ENCODE measurements at places on chromosomes 6 and 20.
A peak's percentile ranks its signal among the peaks of the same experiment; 100 is the strongest.

- DNase-seq = no peak
Observed at GRCh38 chr20:47235111-47235510, 121.4 kb downstream of the ZMYND8 start.

GRCh38 chr20:23461180-23461579, 8.5 kb upstream of the CST11 start:
- no peak for DNase-seq

DNA sequence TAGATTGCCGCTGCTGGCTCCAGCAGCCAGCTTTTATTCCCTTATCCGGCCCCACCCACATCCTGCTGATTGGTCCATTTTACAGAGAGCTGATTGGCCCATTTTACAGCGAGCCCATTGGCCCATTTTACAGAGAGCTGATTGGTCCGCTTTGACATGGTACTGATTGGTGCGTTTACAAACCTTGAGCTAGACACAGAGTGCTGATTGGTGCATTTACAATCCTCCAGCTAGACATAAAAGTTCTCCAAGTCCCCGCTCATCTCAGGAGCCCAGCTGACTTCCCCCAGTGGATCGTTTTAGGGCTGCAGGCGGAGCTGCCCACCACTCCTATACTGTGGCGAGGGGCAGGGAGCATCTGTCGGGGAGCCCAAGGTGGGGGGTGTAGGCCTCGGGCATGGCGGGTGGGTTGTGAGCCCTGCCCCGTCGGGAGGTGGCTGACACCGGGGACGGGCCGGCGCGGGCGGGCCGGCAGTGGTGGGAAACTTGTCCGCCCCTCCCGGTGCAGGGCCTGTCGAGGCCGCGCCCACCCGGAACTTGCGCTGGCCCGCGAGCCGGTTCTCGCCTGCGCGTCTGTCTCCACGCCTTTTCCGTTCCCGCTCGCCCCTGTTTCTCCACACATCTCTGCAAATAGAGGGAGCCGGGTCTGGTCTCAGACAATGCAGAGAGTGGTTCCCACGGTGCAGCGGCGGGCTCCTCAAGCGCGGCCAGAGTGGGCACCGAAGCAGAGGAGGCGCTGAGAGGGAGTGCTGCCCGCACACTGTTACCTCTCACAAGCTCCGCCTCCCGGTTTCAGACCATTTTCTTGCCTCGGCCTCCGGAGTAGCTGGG, 86.1 kb upstream of the STMND1 start:
- no peak for DNase-seq

DNA sequence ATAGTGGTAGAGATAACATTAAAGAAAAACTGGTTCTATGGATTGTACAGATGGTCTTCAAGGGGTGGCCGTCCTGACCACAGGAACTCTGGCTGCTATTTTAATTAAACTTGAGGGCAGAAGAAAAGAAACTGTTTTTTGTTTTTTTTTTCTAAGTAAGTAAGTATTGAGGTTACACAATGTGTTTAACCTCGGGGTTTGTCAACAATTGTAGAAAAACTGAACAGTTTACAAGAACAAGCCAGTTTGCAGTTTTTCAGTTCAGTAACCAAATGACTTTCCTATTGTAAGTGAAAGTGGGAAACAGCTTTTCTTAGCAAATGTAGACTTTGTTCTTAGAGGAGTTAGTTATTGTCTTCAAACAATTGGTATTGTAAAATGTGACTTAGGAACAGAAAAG, 77.0 kb downstream of the PLCB1 start:
- no peak for DNase-seq

GRCh38 chr6:125307964-125308615, 6.3 kb upstream of the HDDC2 start:
- DNase-seq = no peak

- DNase-seq = no peak
Observed at GRCh38 chr20:24867556-24867955, 81.5 kb upstream of the CST7 start.

DNA sequence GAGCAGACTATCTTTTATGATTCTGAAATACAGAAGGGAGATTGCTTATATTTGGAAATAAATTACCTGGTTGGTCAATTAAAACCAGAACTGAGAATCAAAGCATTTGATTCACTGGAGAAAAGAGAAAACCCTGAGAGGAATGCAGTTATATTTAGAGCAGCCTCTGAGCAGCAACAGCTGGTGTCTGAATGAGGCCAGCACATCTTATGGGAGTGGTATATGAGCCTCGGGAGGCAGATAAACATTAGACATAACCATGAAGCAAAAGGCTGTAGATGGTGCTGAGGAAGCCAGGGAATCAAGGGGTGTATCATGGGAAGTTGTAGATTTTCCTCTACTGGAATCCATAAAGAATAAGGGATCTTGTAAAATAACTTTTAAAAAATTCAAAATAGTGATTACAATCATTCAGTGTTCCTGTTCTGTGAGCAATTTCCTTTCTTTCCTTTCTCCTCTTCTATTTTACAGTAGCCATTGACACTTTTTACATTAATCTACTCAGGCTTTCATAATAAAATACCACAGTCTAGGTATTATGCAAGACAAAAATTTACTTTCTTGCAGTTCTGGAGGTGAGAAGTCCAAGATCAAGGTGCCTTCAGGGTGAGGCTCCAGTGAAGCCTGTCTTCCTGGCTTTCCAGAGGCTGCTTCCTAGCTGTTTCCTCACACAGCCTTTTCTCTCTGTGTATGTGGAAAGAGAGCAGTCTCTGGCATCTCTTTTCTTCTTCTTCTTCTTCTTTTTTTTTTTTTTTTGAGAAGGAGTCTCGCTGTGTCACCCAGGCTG, 32.8 kb upstream of the ENPP5 start:
- no peak for DNase-seq

DNA sequence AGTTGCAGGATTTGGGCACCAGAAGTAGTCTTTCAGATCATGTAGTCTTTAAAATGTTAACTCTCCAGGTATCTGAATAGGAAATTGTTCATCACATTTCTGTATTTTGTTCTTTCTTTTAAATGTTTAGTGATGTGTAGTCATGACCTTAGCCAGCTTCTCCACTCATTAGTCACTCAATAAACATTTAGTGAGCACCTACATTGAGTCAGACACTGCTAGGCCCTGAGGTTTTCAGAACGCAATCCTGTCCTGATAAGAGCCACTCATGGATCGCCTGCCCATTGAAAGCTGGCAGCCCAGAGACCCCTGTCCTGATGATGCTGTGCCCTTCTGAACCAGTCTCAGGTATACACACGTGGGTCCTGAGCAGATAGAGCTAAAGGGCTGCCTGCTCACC, 163.4 kb upstream of the HEY2 start:
- DNase-seq = no peak

DNA sequence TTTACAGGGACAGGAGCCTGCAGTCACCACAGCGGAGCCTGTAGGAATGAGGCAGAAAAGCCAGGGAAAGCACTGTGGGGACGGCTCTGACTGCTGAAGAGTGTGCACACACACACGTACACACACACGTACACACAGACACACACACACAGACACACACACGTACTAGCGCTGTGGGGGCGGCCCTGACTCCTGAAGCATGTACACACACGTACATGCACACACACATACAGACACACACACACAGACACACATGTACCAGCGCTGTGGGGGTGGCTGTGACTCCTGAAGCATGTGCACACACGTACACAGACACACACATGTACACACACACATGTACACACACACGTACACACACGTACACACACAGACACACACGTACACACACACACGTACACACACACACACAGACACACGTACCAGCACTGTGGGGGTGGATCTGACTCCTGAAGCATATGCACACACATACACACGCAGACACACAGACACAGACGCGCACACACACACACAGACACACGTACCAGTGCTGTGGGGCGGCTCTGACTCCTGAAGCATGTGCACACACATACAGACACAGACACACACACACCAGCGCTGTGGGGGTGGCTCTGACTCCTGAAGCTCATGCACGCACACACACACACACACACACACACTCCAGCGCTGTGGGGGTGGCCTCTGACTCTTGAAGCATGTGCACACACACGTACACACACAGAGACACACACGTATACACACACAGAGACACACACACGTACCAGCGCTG, 127.3 kb downstream of the DLL1 start:
- DNase-seq = no peak

- DNase-seq = no peak
Observed at GRCh38 chr6:128413291-128413690, 107.1 kb downstream of the PTPRK start.

DNA sequence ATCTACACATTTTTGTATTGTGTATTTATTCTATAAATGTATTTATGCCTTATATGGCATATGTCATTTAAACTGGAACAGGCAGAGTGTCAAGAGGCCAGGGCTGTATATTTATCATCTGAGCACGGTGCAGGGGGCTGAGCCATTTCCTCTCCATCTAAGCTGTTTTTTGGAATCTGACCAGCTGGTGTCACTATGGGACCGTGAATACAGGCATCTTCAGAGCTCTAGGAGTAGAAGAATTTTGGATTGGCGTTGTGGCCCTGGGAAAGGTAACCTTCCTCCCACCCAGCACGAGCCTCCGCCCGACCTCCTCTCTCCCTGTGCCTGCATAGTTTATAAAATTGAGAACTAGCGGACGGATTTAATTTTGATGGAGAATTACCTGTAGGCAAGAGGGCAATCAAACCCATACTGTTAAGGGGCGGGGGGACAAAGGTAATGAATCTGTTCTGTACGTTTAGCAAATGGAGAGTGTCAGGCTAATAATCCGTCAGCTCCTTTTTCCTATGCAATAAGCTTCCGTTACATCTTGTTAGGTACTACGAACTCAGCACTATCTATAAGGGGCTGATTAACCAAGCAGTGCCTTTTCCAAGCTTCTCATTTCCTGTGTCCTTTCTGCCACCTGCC, 29.0 kb upstream of the EEF1E1 start:
- peak; percentile 13 for DNase-seq

- no peak for DNase-seq
Observed at GRCh38 chr20:35144694-35145093, 2.4 kb downstream of the EDEM2 start.

DNA sequence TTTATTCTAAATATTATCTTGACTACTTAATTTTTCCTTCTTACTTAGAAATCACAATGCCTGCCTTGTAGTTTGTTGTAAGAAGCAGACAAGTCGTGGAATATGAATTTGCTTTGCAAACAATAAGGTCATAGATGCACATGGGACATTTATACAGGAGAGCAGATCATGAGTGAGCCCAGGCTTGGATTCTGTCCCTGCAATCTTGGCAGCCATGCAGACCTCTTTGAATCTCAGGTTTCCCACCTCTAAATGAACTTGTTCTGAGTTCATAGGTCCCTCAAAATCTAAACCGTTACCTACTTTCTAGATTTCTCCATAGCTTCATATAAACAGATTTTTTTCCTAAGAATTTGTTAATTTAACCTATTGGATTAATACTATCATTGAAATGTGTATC, 19.5 kb downstream of the KIAA0408 start:
- DNase-seq = no peak

DNA sequence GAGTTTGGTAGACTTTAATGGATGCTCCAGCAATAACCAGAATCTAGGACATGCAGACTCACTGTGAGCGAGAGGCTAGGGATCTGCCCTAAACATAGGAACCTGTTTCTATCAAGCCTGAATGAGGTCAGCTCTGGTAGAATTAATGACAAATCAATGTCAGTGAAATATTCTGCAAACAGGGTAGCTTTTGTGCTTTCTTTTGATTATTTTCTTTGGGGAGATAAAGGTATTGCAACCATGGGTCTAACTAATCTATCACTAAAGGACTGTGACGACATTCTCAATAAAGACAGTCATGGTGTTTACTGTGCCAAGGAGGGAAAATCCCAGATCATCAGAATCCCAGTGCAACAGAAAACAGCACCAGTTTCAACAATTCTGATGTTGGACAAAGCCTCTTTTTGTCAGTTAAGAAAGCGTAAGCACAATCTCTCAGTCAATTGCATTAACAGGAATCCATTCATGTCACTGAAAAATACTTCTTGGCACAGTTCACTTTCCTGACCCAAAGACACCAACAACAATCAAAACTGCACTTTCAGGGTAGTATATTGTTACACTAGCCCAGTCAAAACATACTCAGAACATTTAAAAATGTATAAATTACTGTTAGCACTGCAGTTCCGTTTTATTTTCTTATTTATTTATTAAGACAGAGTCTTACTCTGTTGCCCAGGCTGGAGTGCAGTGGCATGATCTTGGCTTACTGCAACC, 36.8 kb upstream of the SMIM29 start:
- no peak for DNase-seq

DNA sequence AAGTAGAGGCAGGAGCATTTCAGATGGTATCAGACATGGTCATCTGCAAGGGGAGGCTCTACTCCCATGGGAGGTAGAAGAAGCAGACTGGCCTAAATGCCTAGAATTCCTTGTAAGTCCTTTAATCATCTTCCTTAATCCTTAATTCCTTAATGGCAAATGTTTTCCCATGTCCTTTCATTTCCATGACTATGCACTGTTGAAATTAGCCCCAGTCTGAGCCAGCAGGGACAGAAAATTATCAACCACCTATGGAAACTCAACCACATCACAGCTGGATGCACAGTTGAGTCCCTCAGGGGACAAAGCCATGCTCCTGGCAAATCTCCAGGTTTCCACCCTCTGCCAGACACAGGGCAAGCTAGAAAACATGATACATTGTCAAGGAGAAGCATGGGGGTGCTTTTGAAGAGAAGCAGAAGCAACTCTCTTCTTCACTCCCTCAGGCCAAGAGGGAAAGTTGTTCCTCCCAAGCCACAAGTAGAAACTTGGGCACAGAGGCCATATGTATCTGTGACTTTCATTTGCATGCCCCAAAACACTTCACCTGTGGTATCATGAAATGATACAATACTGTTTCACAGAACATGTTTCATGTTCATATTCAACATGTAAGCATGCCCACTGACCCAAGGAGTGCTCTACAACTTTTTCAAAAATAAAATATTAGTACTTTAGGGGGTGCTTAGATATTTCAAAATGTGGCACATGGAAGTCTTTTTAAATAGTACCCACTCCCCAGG, 683.6 kb downstream of the KIF16B start:
- peak; percentile 64 for DNase-seq

DNA sequence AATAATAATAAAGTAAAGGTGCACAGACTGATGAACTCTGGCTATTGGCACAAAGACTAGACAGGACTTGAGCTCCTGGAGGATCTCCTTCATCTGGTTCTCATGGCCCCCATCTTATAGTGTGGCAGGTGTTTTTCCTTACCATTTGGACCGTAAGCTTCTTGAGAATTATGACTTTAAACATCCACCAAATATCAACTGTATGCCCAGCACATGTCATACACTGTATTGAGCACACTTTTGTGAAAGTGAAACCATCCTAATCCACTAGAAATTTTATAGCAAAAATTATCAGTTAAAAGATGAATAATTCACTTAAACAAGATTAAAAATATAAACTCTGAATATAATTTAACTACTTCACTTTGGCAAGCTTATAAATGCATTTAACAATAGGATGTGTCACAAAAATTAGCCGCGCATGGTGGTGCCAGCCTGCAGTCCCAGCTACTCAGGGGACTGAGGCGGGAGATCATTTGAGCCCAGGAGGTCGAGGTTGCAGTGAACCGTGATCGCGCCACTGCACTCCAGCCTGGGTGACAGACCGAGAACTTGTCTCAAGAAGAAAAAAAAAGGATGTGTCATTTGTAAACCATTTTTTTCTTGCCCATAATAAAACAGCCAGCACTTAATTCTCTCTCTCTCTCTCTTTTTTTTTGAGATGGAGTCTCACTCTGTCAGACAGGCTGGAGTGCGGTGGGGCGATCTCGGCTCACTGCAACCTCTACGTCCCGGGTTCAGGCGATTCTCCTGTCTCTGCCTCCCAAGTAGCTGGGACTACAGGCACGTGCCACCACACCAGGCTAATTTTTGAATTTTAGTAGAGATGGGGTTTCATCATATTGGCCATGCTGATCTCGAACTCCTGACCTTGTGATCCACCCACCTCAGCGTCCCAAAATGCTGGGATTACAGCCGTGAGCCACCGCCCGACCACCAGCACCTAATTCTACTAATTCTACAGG, 9.1 kb downstream of the HIVEP2 start:
- DNase-seq = no peak

Data from NCI-H2171 (cell line).